T-helper 2 cell (primary cell): ENCODE measurements at places on chromosomes 6 and 20.

GRCh38 chr20:51528263-51529027, 14.1 kb downstream of the NFATC2 start:
- DNase-seq: peak; percentile 46

GRCh38 chr6:5184878-5185277, 75.9 kb downstream of the LYRM4 start:
- no peak for DNase-seq

GRCh38 chr6:25689966-25690365, 38.0 kb downstream of the SCGN start:
- no peak for DNase-seq

- no peak for DNase-seq
Observed at GRCh38 chr6:82704045-82704444, 340.4 kb downstream of the TPBG start.

DNA sequence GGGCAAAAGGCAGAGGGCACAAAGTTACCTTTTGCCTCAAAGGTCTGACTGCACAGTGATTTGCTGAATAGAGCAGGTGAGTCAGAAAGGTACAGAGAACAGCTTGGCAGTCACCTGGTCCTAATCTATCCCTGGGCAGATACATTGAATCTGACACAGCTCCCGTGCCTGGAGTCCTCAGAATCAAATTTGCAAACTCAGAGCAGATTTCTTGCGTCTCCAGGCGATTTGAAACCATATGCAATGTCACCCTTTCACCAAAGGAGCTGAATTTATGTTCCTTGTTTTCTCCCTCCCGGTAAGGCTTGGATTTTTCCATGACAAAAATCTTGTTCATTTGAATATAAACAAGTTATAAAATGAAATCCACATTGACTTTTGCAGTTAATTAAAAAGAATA, 81.6 kb upstream of the SNAP25 start:
- no peak for DNase-seq

DNA sequence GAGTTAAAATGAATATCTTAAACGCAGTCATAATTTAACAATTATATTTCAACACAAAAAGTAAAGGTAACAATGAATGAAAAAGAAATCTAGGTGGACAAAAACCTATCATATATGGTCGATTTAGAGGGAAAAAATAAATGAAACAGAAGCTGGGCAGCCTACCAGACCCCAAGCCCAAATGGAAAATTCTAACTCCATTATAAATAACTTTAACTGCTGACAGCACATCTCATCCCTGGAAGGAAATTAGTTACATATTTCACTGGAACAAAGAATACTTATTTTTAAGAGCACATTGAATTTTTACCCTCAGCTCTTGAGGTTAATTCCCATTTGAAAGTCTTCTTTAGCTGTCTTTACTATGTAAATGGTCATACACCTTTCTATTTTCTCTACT, 39.1 kb downstream of the COL12A1 start:
- DNase-seq: no peak

GRCh38 chr6:43308990-43309477, 408 bp upstream of the CRIP3 start:
- no peak for DNase-seq

- no peak for DNase-seq
Observed at GRCh38 chr6:117326396-117326795, 61.0 kb downstream of the VGLL2 start.

DNA sequence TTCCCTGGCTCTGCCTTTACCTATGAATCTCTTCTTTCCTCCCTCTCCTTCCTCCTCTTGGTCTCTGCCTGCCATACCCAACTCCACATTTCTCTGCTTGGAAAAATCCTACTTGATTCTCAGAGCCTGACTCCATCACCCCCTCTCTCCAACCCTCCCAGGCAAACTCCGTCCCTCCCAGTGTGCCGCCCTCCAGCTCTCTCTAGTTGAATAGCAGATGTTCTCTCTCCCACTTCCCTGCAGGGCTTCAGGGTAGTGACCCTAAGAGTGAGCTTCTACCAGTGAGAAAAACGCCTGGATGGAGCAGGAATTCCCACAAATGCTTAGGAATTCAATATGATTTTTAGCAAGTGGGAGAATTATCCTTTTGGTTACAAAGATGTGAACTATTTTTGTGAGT, 141.6 kb downstream of the MTHFD1L start:
- no peak for DNase-seq

- DNase-seq: no peak
Observed at GRCh38 chr6:87728706-87729105, 26.7 kb upstream of the AKIRIN2 start.

GRCh38 chr20:48098866-48099265, 313.6 kb upstream of the SULF2 start:
- DNase-seq: no peak

- DNase-seq: no peak
Observed at GRCh38 chr6:3381233-3381921, 75.5 kb downstream of the SLC22A23 start.

DNA sequence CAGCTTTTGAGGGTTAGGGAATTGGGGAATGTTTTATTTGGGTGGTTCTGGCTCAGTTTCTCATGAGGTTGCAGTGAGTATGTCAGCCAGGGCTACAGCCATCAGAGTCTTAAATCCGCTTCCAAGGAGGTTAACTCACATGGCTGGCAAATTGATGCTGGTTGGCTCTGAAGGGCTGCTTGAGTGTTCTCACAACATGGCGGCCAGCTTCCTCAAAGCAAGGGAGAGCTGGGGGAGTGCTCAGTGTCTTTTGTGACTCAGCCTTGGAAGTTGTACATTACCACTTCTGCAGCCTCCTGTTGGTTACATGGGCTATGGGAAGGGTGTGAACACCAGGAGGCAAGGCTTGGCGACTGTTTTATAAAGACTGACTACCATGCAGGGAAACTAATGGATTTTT, 17.8 kb upstream of the PPP1R3G start:
- no peak for DNase-seq

- no peak for DNase-seq
Observed at GRCh38 chr6:144876689-144877088, 591.6 kb downstream of the UTRN start.

DNA sequence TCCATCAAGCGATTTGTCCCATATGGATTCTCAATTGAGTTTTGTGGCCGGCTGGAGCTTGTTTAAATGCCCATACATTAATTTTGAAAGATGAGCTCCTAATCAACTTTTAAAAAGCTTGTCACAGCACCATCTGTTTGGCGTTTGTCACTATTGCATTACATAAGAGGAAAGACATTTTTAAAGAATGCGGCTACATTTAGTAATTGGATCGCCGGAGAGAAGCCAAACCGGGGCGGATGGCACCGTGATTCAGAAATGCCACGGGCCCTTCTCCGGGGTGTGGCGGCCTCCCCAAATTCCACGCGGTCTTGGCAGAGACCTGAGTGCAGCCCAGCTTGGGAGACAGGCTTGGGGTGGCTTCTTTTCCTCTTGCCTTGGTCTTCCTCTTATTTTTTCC, 67.7 kb upstream of the ZNFX1 start:
- DNase-seq: no peak

DNA sequence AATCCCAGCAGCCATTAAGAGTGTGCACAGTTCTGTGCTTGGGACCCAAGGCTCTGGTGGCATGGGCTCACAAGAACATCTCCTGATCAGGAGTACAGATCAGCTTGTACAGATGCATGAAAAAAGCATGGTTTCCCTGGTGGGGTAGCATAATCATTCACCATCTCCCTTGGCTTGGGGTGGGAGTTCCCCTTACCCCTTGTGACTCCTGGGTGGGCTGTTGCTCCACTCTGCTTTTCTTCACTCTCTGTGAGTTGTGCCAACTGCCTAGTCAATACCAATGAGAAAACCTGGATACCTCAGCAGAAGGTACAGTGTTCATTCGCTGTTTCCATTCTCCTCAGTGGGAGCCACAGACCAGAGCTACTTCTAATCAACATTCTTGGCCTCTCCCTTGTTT, 13.6 kb upstream of the HLA-DQB1 start:
- no peak for DNase-seq

GRCh38 chr6:24906314-24906713, 29.4 kb downstream of the RIPOR2 start:
- no peak for DNase-seq

- DNase-seq: no peak
Observed at GRCh38 chr6:45969883-45970282, 45.8 kb downstream of the CLIC5 start.

GRCh38 chr6:15076565-15076964, 169.3 kb upstream of the JARID2 start:
- DNase-seq: no peak

GRCh38 chr20:61770113-61770585, 295.5 kb downstream of the TAF4 start:
- DNase-seq: no peak

DNA sequence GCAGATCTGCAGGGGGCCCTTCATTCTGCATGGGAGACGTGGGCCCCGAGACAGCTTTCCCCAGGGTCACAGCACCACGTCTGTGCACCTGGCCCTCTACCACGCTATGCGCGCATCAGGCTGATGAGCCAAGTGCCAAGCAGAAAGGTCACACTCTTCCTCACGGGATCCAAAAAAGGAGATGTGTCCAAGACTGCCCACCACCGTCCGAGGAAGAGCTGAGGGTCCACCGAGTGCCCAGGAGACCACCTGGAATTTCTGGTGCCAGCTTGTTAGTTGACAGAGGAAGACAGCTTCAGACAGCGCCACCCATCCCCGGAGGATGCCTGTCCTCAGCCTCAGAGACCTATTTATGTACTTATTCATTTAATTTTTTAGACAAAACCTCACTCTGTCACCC, 77.6 kb upstream of the QKI start:
- no peak for DNase-seq

DNA sequence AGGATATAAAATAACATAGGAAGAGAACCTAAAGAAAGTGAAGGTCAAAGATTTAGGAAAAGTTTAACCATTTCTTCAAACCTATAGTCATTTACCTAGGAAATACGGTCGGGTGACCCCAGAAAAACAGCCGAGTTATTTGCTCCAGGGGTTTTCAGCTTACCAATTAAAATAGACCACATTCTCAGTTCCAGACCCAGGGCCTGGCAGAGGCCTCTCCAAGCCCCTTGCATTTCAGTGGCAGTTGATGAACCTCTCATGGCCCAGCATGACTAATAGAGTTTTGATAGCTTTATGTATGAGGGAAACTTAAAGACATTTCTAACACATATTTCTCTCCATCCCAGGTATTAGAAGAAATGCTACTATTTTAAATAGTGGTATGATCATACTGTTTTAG, 113.5 kb downstream of the OGFRL1 start:
- DNase-seq: no peak

DNA sequence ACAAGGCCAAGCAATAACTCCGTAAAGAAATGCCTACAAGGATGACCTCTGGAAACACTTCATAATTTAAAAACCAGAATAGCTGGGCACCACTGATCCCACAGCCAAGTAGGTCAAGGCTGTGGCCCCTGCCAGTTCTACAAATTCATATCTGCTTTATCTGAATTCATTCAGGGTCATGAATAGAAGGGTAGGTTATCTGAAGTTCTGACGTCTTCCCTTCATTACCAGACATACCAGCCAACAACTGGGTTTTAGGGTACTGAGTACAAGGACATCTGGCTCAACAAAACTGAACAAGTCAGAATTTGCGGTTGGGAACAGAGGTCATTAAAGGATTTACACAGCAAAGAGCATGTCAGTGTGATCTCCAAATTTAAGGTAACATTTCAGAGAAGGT, 26.0 kb downstream of the MAP3K5 start:
- no peak for DNase-seq

DNA sequence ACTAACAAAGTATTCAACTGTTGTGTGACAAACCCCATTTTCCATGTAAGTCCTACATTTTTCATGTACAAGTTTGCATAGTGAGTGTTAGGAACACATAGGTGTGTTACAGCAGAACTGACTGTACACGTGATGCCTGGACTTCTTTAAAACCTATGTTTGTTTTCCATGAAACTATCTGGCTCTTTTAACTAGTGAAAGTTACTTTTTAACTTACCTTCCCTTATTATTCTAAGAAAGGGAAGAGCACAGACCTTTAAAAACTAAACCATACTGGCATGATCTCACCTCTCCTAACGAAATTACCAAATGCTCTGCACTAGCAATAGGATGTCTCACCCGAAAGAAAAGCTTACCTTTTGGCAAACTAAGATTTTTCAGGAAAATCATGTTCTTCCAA, 87.8 kb downstream of the CENPW start:
- no peak for DNase-seq

- no peak for DNase-seq
Observed at GRCh38 chr6:17429383-17430061, 36.1 kb downstream of the CAP2 start.

DNA sequence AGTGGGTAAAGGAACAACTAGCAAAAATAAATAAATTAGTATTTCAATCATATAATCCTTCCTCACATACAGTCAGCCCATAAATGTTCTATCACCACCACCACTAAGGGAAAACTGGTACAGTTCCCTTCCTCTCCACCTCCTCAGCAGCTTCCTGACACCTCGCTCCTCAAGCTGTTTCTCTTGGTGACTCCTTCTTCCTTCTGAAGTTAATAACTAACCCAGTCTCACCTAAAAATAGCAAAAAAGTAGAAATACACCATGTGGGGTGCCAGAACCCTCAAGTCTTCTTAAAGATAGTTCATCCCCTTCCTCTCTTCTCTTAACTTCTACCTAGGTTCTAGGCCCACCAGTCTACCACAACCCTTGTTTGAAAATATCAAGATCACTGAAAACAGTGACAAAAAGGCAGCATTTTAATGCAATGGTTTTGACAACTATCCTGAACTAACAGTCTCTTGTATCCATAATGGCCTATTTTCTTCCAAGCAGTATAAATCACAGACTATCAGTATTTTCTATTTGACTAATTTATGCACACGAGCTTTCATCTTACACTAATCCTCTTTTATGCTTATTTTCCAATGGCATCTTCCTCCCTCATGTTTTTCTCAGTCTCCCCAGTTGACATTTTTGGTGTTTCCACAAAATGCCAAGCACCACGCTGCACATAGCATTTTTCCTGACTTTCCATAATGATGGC, 85.5 kb downstream of the KHDC1L start:
- DNase-seq: no peak

DNA sequence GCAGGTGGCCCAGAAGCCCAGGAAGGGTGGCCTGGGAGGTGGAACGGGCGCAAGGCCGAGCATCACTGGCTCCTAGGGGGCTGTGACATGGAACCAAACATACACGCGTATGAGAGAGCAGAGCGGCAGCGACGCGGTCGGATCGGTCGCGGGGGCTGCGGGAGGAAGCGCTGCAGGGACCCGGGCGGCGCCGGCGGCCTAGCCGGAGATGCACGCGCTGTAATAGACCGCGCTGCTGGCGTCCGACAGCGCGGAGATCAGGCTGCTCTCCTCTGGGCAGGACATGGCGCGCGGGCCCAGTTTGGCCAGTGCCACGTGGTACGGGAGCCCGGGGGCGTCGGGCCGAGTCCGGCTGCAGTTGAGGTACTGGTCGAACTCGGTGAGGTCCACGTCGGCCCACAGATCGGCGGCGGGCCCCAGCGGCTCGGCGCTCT, 1.5 kb downstream of the SOX18 start:
- DNase-seq: no peak
